Naive B cell (primary cell): ENCODE measurements at places on chromosomes 4 and X. TPM values are rescaled to one million over a fixed set of nuclear protein-coding genes. Genes with fewer than 3 reads are reported as not detected.

Gene C1QTNF7
- not detected for polyA plus RNA-seq

Gene NPNT
- not detected for polyA plus RNA-seq

Gene LRCH2
- polyA plus RNA-seq, result not detected

Gene PNMA6E
- not detected for polyA plus RNA-seq

Gene PTCHD1
- not detected for polyA plus RNA-seq

GRCh38 chr4:173518425-173519102 lies 11.5 kb downstream of the HAND2 start:
- DNase-seq, result no peak

- DNase-seq, result no peak
Measured at GRCh38 chrX:69357317-69357716, 146.8 kb upstream of the NALF2 start.

DNA sequence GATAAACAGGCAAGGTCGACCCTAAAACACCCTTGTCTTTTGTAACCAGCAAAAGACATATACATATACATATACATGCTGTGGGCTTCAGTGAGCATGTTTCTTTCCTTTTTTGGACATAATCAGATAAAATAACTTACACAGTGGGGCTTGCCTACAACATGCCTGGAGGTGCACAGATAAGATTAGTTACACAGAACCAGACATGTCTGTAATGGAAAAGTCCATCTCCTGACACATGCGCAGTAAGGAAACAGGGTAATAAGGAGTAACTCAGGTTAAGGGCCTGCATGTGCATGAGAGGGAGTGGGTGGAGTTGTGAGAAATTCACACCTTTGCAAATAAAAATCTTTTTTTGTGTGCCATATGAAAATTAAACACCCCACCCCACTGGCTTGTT lies 3.4 kb downstream of the UGT2A1 start:
- no peak for DNase-seq

DNA sequence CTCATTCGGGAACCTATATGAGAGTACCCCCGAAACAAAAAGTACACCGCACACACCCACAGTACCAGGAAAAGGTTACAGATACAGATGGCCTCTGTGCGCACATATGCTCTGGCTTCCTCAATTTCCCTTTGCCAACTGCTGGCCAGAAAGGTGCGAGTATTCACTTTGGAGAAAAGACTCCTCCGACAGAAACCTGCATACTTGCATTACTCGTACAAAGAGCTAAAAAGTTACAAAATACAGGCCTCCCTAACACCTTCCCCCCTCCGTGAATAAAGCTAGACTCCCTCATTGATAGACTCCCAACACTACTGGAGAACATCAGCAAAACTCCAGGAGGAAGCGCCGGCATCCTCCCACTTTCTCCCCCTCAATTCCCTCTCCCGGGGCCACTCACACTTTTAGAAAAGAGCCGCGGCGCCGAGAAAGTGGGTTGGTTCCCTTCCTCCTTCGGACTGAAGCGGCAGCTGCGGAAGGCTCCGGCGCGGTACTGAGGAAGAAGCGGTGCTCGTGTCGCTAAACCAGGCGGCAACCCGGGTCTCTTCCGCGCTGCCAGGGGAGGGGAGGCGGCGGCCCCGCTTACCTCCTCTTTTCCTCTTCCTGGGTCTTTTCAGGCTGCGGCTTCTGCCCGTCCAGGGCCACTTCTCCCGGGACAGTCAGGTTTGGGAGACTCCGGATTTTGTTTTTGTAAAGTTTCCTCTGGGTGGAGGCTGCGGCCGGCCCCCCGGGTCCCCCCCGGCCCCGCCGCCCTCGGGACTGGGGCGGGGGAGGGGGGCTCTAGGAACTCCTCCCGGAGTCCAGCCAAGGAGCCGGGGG lies 1.1 kb downstream of the FBXW7 start:
- peak; percentile 64 for DNase-seq

DNA sequence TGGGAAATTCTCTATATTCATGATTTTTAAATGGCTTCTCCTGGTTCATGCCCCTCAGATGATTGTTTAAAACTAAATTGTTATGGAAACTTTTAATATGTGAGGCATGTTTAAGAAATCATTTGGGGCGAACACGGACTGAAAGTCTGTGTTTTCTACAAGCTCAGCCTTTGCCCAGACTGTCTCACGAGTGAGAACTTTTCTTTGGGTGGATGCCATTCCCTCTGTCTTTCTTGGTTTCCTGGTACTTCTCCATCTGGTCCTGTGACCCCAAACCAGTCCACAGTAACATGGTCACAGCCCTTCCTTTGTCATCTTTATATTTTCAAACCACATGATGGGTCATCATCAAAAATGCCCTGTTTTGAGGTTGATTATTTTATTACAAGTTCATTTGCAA lies 186.6 kb upstream of the GNPDA2 start:
- DNase-seq, result no peak

- DNase-seq, result no peak
Measured at GRCh38 chr4:159290321-159291030, 187.6 kb downstream of the RAPGEF2 start.

GRCh38 chr4:126441173-126442035 lies 1126.6 kb downstream of the FAT4 start:
- no peak for DNase-seq

GRCh38 chr4:44237643-44238042 lies 211.0 kb downstream of the KCTD8 start:
- DNase-seq, result no peak

DNA sequence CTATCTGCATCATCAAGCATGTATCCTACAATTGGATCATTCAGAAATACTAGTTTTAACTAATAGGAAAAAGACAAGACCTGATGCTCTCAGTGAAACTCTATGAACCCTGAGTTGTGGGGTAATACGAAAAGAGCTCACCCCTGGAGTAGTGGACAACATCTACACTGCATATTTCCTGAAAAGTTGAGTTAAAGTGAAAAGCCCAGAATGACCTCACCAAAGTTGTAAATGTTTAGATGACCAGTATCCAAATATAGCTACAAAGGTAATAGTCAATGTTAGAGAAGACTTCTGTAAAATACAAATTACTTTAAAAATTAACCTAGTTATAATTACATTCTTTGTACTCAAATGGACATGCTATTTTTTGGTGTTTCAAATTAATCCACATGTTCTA lies 52.8 kb upstream of the SRPX start:
- no peak for DNase-seq

GRCh38 chr4:39823191-39823590 lies 125.3 kb downstream of the UBE2K start:
- DNase-seq, result no peak

DNA sequence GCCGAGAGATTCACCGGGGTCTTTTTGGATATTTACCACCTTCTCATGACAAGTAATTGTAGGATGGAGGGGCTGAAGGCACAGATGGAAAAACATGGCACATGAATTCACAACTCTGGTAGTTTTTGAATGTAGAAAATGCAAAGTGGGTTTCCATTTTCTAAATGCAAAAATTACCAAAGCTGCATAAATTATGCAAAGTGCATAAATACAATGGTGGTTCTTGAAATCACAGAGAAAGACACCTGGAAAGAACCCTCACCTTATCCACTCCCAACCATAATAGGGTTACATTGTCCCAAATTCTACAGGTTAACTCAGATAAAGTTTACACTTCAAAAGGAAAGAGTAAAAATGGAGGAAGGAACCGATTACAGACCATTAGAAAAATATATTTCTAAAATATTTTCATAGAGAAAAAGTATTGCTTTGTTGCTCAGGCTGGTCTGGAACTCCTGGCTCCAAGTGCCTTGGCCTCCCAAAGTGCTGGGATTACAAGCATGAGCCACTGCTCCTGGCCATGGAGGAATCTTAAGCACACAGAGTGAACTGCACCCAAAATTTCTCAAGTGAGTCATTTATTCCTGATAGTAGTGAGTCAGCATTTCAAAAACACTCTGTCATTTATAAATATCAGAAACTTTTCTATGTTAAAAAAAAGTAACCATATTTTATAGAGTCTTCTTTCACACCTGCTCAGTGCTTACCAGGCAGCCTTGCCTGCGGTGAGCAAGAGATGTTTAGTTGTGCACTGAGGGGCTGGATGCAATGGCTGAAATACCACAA lies 101.4 kb downstream of the FIP1L1 start:
- no peak for DNase-seq

- no peak for DNase-seq
Measured at GRCh38 chrX:129744861-129745321, 6.1 kb downstream of the XPNPEP2 start.

GRCh38 chr4:44447563-44448504 lies 775 bp downstream of the KCTD8 start:
- DNase-seq, result no peak
